ENCODE measurements at places on chromosomes 4 and X.

- no peak for DNase-seq
These were observed 20.0 kb downstream of the UBE2D3 start for GRCh38 chr4:102807345-102807744.

- DNase-seq: no peak
These were observed 84.9 kb downstream of the ARHGAP6 start for GRCh38 chrX:11580789-11581188.

GRCh38 chr4:9937078-9937477 lies 84.2 kb downstream of the SLC2A9 start:
- no peak for DNase-seq

- no peak for DNase-seq
These were observed 417.2 kb downstream of the CFAP47 start for GRCh38 chrX:36336751-36337150.

- no peak for DNase-seq
These were observed 155.5 kb downstream of the PDGFRA start for GRCh38 chr4:54384563-54384962.

DNA sequence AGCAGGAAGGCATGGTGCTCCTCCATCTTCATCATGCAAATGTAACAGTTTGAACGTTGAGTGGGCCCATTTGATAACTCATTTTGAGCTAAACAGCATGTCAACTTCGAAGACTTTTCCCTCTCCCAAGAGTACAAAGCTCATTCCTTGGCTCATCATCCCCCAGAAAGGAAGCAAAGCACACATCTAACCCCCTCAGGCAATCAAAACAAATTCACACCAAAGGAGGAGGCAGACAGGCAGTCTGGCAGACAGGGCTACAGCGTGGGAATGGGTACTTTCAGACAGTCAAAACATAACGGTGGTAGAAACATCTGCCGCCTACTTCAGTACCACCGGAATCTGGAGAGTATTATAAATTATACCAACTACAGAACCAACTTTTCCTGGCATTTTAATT lies 81.7 kb downstream of the PCDH19 start:
- DNase-seq: no peak

GRCh38 chr4:39363773-39364393 lies 2.3 kb downstream of the RFC1 start:
- DNase-seq: no peak

DNA sequence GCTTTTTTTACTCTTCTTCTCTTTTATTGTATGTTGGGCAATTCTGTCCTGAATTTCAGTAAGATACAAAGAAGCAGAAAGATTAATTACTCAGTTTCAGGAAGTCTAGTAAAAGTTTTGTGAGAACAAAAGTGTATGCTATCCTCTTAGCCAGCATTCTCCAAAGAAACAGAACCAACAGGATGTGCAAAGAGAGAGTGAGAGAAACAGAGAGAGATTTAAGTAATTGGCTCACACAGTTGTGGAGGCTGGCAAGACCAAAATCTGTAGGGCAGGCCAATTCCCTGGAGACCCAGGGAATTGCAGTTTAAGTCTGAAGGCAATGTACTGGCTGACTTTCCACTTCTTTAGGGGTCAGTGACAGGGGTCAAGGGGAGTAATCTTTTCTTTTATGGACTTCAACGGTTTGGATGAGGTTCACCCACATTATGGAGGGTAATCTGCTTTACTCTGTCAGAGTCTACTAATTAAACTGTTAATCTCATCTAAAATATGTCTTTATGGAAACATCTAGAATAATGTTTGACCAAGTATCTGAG lies 59.2 kb upstream of the SLC39A8 start:
- DNase-seq: no peak

DNA sequence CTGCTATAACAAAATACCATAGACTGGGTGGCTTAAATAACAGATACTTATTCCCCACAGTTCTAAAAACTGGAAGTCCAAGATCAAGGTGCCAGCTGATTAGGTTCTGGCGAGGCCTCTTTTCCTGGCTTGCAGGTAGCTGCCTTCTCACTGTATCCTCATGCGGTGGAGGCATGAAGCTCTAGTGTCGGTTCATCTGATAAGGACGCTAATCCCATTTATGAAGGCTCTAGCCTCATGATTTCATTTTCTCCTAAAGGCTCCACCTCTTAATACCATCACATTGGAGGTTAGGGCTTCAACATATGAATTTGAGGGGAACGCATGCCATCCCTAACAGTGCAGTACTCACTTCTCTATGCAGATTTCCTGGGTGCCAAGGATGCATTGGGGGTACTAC lies 57.9 kb upstream of the STIM2 start:
- no peak for DNase-seq
